ENCODE measurements at places on chromosomes 2 and 18.

DNA sequence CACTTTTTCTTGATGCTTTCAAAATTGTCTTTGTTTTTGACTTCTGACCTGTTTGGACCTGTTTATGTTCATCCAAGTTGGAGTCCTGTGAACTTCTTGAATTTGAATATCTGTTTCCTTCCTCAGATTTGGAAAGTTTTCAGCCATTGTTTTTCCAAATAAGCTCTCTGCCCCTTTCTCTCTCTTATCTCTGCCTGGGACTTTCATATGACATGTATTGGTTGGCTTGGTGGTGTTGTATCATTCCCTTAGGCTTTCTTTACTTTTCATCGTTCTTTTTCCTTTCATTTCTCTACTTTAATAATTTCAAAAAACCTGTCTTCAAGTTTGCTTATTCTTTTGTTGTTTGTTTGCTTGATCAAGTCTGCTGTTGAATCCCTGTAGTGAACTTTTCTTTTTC, 60.1 kb upstream of the LDLRAD4 start:
- no peak for DNase-seq

- DNase-seq: no peak
Measured at GRCh38 chr2:233455006-233455405, 100.7 kb downstream of the DGKD start.

- no peak for DNase-seq
Measured at GRCh38 chr2:241932899-241933178, 63.3 kb downstream of the RTP5 start.

- no peak for DNase-seq
Measured at GRCh38 chr2:238847841-238848690, at the start of gene TWIST2. TSS of gene TWIST2 (plus strand) at chr2:238848085. CDS start at chr2:238848216, 131 bp downstream.

DNA sequence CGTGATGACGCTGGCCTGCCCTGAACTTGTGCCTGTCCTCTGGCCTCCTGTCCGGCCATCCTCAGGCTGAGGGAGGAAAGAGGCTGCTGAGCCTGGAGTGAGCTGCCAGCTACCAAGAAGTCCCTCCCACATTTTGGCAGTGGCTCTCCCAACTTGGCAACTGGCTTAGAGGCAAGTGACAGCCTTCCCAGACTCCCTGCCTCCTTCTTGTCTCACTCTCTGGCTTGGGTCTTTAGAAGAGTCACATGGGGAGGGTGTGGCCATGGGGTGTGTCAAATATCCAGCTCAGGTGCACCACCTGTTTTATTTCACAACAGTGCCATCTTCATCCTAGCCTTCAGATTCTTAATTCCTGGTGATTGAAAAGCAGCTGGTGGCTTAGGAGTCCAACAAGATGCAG, 222.9 kb downstream of the PRKCE start:
- DNase-seq: no peak

GRCh38 chr2:216083464-216084281, 2.0 kb downstream of the TMEM169 start:
- DNase-seq: no peak

GRCh38 chr2:46824611-46825010, 91.0 kb downstream of the MCFD2 start:
- no peak for DNase-seq

GRCh38 chr2:184875911-184876310, 277.6 kb downstream of the ZNF804A start:
- no peak for DNase-seq

DNA sequence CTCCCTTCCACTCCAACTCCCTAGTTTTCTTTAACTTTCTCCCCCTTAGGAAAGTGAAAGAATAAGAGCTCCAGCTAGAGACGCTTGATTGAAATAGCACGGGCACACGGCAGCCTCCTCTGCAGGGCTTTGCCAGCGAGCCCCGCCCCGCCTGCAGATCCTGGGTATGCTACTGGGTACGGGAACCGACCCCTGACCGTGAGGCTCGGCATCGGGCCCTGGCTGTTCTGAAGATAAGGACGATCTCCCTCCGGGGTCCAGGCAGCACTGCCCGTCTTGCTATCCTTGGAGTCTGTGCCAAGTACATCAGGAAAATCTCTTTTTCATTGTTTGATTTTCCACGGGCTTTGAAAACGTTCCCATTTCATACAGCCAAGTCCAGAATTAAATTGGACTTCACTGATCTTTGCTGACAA, 284.5 kb downstream of the MTX2 start:
- DNase-seq: peak; percentile 22

- peak; percentile 41 for DNase-seq
Measured at GRCh38 chr2:118202707-118203303, 114.5 kb downstream of the INSIG2 start.

DNA sequence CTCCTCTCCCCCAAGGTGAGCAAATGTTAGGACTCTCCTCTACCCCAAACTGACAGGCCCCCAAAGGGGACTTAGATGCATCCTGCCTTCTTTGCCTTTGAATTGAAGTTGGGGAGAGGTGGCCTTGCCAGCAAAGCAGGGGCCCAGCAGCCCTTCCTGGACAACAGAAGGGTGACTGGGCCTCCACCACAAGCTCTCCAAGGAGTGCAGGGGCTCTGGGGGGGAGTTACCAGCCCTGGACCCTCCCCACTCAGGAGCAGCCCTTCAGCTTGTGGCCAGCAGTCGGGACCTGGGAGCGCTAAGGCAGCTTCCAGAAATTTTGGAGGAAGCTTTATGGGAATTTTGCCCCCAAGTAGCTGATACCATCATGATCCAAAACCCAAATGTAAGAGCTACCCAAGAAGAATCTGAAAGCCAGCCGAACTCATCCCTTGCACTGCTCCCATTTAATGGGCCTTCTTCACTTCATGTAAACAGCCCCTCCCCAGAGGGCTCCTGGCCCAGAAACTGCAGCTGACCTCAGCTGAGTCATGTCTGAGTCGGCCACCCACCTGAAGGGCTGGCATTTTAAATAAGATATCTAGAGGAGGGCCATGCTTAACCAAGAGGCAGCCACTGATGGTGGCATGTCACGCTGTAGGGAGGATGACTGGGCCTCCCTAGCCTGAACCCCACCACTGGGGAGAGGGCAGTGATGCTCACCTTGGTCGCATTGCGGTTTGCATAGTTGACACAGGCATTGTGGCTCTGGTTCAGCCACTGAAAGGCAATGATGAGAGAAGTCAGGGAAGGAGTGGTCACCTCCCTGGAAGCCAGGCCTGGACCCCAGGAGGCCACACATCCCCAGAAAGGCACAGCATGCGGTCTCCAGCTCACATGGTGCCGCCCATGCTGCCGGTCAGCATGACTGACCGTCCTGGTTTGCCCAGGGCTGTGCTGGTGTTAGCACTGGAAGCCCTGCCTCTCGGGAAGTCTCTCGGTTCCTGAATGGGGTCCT, 71.5 kb downstream of the SFXN5 start:
- DNase-seq: no peak

DNA sequence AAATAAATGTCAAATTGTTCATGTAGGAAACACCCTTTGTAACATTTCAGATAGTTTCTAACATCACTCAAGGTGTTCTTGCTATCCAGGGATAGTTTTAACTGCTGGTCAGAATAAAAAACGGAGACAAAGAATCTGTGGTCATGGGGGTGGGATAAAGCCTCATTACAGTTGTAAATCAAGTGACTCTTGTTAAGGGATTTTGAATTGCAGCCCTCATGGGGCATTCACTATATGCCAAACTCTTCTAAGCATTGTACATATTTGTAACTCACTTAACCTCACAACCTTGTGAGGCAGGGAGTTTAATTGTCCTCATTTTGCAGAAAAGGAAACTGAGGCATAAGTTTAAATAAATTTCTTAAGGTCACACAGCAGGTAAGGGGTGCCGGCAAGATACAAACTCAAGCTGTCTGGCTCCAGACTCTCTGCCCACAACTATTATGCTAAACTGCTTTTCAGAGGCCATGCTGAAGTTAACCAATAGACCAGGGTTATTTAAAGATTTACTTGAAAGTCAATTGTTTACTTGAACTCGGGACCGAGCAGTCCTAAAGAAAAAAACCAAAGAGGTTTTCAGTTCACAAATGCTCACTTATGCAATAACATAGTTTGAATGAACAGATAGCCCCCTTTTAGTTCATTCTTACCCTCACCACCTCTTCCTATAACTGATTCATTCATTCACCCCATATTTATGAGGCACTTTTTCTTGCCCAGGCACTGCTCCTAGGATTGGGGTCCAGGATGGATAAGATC, 121.6 kb upstream of the FZD5 start:
- DNase-seq: no peak

DNA sequence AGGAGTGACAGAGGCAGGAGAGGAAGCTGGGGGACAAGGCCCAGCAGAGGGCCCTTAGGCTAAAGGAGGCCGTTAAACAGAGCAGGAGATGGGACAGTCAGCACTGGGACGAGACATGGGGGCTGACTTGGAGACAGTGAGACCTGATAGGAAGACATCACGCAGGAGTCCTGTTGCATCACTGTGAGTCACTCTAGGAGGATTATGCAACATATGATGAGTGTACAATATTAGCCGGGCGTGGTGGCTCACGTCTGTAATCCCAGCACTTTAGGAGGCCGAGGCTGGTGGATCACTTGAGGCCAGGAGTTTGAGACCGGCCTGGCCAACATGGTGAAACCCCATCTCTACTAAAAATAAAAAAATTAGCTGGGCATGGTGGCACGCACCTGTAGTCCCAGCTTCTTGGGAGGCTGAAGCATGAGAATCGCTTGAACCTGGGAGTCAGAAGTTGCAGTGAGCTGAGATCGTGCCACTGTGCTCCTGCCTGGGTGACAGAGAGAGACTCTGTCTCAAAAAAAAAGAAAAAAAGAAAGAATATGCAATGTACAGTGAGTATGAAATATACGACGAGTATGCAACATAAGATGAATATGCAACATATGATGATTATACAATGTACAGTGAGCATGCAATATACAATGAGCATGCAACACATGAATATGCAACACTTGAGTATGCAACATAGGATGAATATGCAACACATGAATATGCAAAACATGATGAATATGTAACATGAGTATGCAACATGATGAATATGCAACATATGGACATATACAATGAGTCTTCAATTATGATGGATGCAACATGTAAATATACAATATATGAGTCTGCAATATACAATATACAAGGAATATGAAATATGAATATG, 83.3 kb upstream of the ID2 start:
- DNase-seq: no peak

DNA sequence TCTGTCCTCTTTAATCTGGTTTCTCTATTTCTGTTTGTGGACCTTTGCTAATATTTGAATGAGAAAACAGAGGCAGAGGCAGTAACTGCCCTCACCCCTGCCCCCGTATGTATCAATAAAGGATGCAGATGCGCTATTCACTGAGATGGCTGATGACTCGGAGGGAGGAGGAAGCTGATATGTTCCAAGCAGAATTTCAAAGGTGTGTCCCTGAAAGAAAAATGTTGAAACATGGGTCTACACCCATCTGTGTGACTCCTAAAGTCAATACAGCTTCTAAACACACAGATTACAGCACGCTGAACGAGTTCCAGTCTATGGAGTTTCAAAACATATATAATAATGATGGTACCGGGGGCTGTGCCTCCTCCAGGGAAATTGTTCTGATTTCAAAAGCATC, 38.8 kb downstream of the EPHA4 start:
- DNase-seq: no peak

- DNase-seq: no peak
Measured at GRCh38 chr2:172842511-172843265, 107.0 kb downstream of the RAPGEF4 start.

GRCh38 chr18:23053776-23054457, 81.4 kb upstream of the CABLES1 start:
- no peak for DNase-seq

GRCh38 chr2:177164584-177165052, 48.0 kb upstream of the HNRNPA3 start:
- DNase-seq: peak; percentile 74

- DNase-seq: peak; percentile 37
Measured at GRCh38 chr2:190791347-190791975, 89.2 kb upstream of the GLS start.

GRCh38 chr2:190867212-190867611, 13.4 kb upstream of the GLS start:
- no peak for DNase-seq

DNA sequence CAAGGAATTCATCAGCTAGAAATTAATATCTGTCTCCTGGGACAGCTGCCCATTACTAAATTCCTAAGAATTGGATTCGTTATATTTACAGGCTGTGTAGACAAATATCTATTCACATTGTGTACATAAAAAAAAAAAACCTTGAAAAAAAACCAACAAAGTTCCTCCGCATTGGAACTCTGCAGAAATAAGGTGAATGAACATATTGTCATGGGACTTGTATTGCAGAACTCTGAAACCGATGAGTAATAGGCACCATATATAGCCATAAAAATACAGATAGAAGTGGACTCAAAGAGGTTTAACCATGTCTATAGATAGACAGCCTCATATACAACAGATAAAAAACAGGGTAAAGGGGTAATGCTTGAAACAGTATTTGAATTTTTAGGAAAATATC, 909.9 kb upstream of the CHAC2 start:
- no peak for DNase-seq

GRCh38 chr18:72674710-72675109, 130.6 kb upstream of the CBLN2 start:
- DNase-seq: no peak

DNA sequence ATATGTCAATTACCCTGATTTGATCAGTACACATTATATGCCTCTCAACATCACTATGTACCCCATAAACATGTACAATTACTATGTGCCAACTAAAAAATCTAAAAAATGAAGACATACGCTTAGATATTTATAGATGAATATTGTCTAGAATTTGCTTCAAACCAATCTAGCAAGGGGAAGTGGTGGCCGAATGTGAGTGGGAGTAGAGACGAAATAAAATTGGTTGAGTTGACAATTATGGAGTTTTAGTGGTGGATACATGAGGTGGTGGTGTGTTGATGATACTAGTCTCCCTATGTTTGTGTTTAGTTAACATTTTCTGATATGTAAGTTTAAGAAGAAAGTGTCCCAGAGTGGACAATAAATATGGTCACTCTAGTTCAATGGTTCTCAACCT, 49.0 kb downstream of the SDC1 start:
- no peak for DNase-seq

DNA sequence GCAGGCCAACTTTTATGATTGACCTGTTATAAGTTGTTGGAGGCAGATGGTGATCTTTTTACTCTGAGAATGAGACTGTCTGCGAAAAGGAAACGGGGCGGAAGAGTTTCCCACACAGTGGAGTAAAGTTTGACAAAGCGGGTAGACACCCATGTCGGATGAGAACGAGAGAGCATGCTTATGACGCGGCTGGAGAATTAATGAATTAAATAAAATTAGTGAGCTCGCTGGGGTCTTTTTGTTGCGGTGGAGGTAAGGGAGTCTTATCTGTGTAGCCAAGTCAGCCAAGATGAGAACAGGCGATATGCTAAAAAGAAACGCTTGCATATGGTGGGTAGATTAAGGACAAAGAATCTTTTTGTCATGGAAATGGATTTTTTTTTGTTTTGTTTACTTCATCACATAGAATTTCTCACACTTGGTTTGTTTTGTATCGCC, 1.8 kb downstream of the SALL3 start:
- DNase-seq: no peak

GRCh38 chr18:48612917-48613316, 74.1 kb downstream of the CTIF start:
- DNase-seq: no peak
